ENCODE measurements at places on chromosomes 3 and 15. TPM values are rescaled to one million over a fixed set of nuclear protein-coding genes. Genes with fewer than 3 reads are reported as not detected.

SH2D7 gene
- total RNA-seq, result not detected

DNA sequence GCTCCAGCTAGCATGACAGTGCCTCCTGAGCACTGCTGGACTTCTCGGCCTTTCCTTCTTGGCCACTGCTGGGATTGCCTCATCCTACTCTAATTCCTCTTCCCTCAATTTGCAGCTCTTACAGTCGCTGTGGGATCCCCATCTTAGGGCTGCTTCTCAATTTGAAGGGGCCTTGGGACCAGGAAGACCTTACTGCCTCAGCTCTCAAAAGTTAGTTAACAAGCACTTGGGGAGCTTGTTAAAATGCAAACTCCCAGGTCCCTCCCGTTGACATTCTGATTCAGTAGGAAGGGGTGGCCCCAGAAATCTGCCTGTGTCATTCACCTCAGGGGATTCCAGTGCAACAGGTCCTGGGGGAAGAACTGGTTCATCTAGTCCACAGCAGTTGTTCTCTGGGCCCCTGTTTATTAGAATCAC lies 14.8 kb downstream of the BDH1 start:
- peak; percentile 22 for DNase-seq
- H3K4me1 ChIP-seq, result no peaks in the 10 kb centered on the region
- no peaks in the 10 kb centered on the region for H3K36me3 ChIP-seq
- H3K27me3 ChIP-seq, result no peaks in the 10 kb centered on the region
- H3K4me3 ChIP-seq, result no peak overlapping the region

GATA2 gene
- 39.5 TPM for total RNA-seq

DNA sequence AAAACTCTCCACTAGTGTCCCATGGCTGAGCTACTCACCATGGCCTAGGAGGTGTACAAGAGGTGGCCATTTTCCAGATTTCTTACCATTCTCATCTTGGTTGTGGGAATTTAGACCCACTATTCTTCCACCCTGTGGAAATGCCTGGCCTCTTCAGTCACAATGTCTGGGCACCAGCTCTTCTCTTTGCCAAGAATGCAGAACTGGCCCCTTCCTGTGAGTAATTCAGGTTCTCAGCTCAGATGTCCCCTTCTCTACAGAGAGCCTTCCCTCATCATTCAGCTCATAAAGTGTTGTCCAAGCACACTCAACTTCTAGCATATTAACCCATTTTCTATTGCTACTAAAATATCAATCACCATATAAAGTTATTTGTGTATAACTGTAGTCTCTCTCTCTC lies 575.5 kb upstream of the KCNMB2 start:
- no peak for DNase-seq
- no peak overlapping the region for H3K27ac ChIP-seq
- no peaks in the 10 kb centered on the region for H3K36me3 ChIP-seq
- no peaks in the 10 kb centered on the region for H3K4me1 ChIP-seq
- no peak overlapping the region for H3K4me3 ChIP-seq

ASB14 gene
- not detected for total RNA-seq

- H3K36me3 ChIP-seq, result no peaks in the 10 kb centered on the region
- DNase-seq, result no peak
- no peak overlapping the region for H3K27ac ChIP-seq
- no peak overlapping the region for H3K4me3 ChIP-seq
Measured at GRCh38 chr15:51846066-51846462, 16.6 kb downstream of the TMOD3 start.

GRCh38 chr3:39934696-39935095 lies 125.3 kb downstream of the MYRIP start:
- H3K27ac ChIP-seq, result no peak overlapping the region
- no peak overlapping the region for H3K4me3 ChIP-seq

SCN11A gene
- 0.16 TPM for total RNA-seq

DNA sequence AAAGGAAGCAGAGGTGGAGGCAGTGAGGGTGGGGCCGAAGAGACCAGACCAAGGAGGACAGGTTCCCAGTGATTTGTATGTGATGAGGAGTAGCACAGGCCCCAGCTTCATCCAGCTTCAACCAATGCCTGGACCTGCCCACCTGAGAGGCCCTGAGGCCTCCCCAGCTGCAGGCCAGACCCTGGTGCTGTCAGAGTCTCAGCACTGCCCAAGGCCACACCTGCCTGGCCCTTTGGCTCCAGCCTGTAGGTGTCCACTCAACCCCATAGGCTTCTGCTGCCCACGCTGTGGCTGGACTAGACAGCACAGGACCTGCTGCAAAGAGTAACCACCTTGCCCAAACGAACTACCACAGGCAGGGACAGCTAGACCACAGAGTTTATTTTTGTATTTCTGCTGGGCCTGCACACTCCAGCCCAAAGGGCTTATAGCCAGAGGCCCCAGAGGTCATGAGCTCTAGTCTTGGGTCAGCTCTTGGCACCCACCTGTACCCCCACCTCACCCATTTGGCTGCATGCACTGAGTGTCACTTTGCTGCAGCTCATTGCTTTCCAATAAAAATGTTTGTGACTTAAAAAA lies 81.9 kb upstream of the CDV3 start:
- DNase-seq, result no peak
- no peak overlapping the region for H3K27ac ChIP-seq
- no peak overlapping the region for H3K4me3 ChIP-seq
- H3K36me3 ChIP-seq, result no peaks in the 10 kb centered on the region
- no peaks in the 10 kb centered on the region for H3K27me3 ChIP-seq

- no peaks in the 10 kb centered on the region for H3K36me3 ChIP-seq
- no peaks in the 10 kb centered on the region for H3K4me1 ChIP-seq
- no peak overlapping the region for H3K27ac ChIP-seq
- DNase-seq, result no peak
Measured at GRCh38 chr15:40428185-40428584, 12.6 kb upstream of the BAHD1 start.

ITPKA gene
- 0.33 TPM for total RNA-seq

Data from aorta (tissue), 5 donors.